Fibroblast of lung (primary cell): ENCODE measurements at places on chromosomes 1 and 21. TPM values are rescaled to one million over a fixed set of nuclear protein-coding genes. Genes with fewer than 3 reads are reported as not detected.

DNA sequence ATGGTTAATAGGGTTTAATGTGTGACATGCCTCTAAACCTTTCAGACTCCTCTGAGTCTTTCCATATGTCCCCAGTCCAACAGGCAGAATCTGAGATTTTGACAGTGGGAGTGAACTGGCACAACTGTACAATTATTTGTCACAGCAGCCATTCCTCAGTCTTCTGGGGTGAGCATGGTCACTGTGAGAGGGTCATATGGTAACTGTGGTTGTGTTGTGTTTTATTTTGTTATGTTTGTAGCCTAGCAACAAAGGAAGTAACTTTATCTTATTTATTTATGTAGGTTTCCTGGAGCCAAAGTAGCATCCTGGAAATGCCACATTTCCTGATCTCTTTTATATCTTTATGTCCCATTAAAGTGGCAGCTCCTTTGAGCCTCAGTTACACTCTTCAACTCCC lies 1067.9 kb downstream of the TTLL7 start:
- H3K4me3 ChIP-seq, result no peak overlapping the region
- no peak overlapping the region for H3K27ac ChIP-seq
- no peaks in the 10 kb centered on the region for H3K36me3 ChIP-seq
- DNase-seq, result no peak
- no peaks in the 10 kb centered on the region for H3K27me3 ChIP-seq
- no peaks in the 10 kb centered on the region for H3K4me1 ChIP-seq

DNA sequence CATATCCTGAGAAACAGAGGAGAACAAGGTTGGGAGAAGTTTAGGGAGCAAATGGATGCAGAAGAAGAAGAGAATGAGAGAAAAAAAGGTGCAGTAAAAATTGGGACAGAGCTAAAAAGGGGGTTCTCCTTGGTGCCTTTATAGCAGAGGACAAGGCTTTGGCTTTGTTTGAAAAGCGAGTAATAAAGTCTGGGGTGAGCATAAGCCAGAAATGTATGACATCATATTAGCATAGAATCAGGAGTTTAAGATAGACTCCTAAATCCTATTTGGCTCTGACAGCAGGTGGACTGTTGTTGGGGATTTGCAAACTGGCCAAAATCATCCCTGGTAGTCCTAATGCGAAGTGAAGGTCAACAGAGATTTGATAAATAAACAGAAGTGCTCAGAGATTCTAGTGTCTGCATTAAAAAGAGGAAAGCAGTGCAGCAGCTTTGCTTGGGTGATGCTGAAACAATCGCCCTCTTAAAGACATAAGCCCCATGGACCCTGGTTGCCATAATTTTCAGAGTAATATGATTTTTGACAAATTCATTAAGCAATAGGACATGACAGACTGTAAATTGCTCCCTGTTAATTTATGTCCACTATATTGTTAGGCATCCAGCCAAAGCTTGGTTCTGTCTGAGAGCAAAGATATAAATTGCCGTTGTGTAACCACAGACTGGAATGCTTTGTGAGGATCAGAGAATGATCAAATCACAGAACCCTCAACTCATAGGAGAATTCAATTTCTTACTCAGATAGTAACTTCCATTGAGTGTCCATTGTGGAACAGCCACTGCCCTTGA lies 385.0 kb upstream of the NFIA start:
- no peak overlapping the region for H3K27ac ChIP-seq
- H3K27me3 ChIP-seq, result no peaks in the 10 kb centered on the region
- DNase-seq, result peak; percentile 3
- H3K4me3 ChIP-seq, result no peak overlapping the region
- no peaks in the 10 kb centered on the region for H3K4me1 ChIP-seq

DNA sequence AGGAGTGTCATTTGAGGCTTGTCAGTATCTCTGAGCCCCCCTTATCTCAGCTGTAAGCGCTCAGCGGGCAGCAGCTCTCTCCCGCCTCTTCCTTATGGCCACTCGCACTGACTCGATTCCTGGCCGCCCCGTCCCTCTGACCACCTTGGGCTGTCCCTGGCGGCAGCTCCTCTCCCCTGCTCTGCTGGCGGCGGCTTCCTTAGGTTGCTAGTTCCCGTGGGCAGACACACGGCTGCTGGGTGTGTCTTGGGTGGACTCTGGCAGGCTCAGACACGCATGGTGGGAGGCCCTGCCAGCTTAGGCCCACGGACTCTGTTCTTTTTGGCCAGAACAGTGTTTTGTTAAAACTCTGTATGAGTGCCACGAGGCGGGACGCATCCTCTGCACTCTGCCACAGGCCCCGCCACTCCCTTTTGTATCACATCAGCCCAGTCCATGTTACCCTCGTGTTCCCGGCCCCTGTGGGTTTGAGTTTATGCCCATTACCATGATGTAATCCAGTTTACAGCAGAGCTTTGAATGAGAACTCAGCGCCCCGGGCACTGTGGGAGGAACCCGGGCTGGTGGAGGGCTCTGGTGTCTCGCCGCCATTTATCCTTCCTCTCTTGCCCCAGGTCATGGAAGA lies 45.9 kb downstream of the COQ8A start:
- H3K27me3 ChIP-seq, result no peaks in the 10 kb centered on the region
- DNase-seq, result no peak
- no peaks in the 10 kb centered on the region for H3K4me1 ChIP-seq
- H3K27ac ChIP-seq, result no peak overlapping the region
- no peaks in the 10 kb centered on the region for H3K36me3 ChIP-seq
- no peak overlapping the region for H3K4me3 ChIP-seq

DNA sequence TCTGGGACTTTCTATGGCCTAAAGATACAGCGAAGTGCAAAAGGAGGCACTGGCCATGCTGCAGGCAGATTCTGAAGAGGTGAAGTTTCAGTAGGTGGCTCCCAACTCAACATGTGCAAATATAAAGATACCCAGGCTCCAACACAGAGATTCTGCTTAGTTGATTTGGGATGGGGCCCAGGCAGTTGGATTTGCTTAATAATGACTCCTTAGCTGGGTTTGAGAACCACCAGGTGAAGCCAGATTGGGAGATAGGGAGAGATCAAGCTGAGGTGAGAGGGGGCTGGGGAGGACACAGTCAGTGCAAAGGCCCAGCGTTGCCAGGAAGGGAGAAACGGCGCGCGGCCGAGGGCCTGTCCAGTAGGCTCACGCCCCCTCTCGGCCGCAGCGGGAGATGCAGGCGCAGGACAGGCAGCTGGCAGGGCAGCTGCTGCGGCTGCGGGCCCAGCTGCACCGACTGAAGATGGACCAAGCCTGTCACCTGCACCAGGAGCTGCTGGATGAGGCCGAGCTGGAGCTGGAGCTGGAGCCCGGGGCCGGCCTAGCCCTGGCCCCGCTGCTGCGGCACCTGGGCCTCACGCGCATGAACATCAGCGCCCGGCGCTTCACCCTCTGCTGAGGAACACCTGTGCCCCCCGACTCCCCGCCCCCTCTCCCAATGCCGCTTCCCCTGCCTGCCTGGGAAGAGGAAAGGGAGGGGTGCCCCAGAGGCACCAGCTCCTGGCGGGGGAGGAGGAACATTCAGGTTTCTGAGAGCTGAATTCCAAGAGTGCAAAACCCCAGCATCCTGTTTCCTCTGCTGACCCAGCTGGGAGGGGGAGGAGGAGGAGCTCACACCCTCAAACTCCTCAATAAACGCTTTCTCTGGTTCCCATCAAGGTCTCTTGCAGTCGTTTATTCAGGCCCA lies 1.2 kb downstream of the FAM167B start:
- DNase-seq, result peak; percentile 60
- H3K4me3 ChIP-seq, result no peak overlapping the region
- H3K4me1 ChIP-seq, result peaks cover 13% of the 10 kb centered on the region
- H3K27ac ChIP-seq, result peak overlapping the region; percentile 64

- no peaks in the 10 kb centered on the region for H3K27me3 ChIP-seq
- H3K36me3 ChIP-seq, result no peaks in the 10 kb centered on the region
- no peaks in the 10 kb centered on the region for H3K4me1 ChIP-seq
- no peak overlapping the region for H3K27ac ChIP-seq
- DNase-seq, result peak; percentile 62
Measured at GRCh38 chr1:113536182-113536780, 146.0 kb downstream of the MAGI3 start.

- no peak for DNase-seq
- H3K4me3 ChIP-seq, result no peak overlapping the region
Measured at GRCh38 chr1:207063014-207063413, 9.9 kb downstream of the PFKFB2 start.

- DNase-seq, result peak; percentile 87
- no peaks in the 10 kb centered on the region for H3K4me1 ChIP-seq
- no peaks in the 10 kb centered on the region for H3K36me3 ChIP-seq
- H3K27me3 ChIP-seq, result no peaks in the 10 kb centered on the region
- no peak overlapping the region for H3K27ac ChIP-seq
Measured at GRCh38 chr1:54944610-54945392, 35.6 kb upstream of the TMEM61 start.

GRCh38 chr1:229370601-229371021 lies 27.8 kb upstream of the CCSAP start:
- no peak for DNase-seq
- H3K36me3 ChIP-seq, result no peaks in the 10 kb centered on the region
- no peaks in the 10 kb centered on the region for H3K4me1 ChIP-seq
- no peak overlapping the region for H3K27ac ChIP-seq
- H3K27me3 ChIP-seq, result peaks cover 2% of the 10 kb centered on the region

GRCh38 chr21:43721939-43722338 lies 3.0 kb downstream of the PDXK start:
- H3K27ac ChIP-seq, result no peak overlapping the region
- no peak for DNase-seq
- H3K27me3 ChIP-seq, result no peaks in the 10 kb centered on the region
- peaks cover 18% of the 10 kb centered on the region for H3K4me1 ChIP-seq
- peaks cover 5% of the 10 kb centered on the region for H3K36me3 ChIP-seq

GRCh38 chr21:33881689-33882440 lies 33.7 kb downstream of the ATP5PO start:
- H3K4me3 ChIP-seq, result no peak overlapping the region
- no peak for DNase-seq
- no peaks in the 10 kb centered on the region for H3K36me3 ChIP-seq
- no peaks in the 10 kb centered on the region for H3K4me1 ChIP-seq
- no peak overlapping the region for H3K27ac ChIP-seq

GRCh38 chr1:225435076-225435475 lies 7.2 kb upstream of the LBR start:
- H3K27ac ChIP-seq, result no peak overlapping the region
- H3K4me1 ChIP-seq, result no peaks in the 10 kb centered on the region
- no peak for DNase-seq
- peaks cover 2% of the 10 kb centered on the region for H3K27me3 ChIP-seq

DNA sequence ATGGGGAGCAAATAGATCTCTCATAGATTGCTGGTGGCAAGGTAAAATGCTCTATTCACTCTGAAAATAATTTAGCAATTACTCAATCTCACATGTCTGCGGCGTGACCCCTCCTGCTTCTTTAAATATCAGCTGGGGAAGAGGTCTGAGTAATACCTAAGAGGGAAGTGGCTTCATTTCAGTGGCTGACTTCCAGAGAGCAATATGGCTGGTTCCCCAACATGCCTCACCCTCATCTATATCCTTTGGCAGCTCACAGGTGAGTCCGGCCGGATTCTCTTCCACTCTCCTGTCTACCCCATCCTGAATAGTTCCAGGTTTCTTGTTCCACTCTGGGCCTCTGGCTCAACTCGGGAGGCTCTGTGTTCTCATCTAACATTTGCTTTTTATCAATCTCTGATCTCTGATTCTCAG lies at the start of gene SLAMF7:
Gene SLAMF7, plus strand, starts transcription at position 150 of the 414 bp plus-strand sequence. Its CDS starts 55 bp downstream, at position 205.
- H3K27ac ChIP-seq, result no peak within 1 kb of the TSS
- DNase-seq, result no peak
- no peaks in the 10 kb centered on the region for H3K27me3 ChIP-seq
- H3K4me1 ChIP-seq, result no peaks in the 10 kb centered on the region
- no peak within 1 kb of the TSS for H3K4me3 ChIP-seq
- no peaks in the 10 kb centered on the region for H3K36me3 ChIP-seq

Gene GJA9
- total RNA-seq, result under 0.01 TPM in 1 of 2 replicates, not detected in the other

Gene MAST2
- 17.5 and 24.9 TPM in 2 replicates for total RNA-seq

Gene OR2T35
- total RNA-seq, result not detected in 2 replicates

Gene DOP1B
- total RNA-seq, result 7.7 and 18.3 TPM in 2 replicates

Gene RHEX
- not detected in 2 replicates for total RNA-seq

Gene SLC26A9
- total RNA-seq, result not detected in 2 replicates

Gene OPRD1
- total RNA-seq, result under 0.01 TPM in 1 of 2 replicates, not detected in the other

Gene RPE65
- total RNA-seq, result not detected in 2 replicates

Gene HES3
- not detected in 2 replicates for total RNA-seq

Gene CELA2A
- total RNA-seq, result not detected in 2 replicates

Gene LCE2D
- not detected in 2 replicates for total RNA-seq
